Caki2 (cell line): ENCODE measurements at places on chromosomes 2 and 18. TPM values are rescaled to one million over a fixed set of nuclear protein-coding genes. Genes with fewer than 3 reads are reported as not detected.

GRCh38 chr2:32856891-32857290 is 89.9 kb upstream of the LTBP1 start:
- no peak for DNase-seq

Gene ARL4C
- total RNA-seq, result 43.2 and 54.8 TPM in 2 replicates

Gene ANKRD30BL
- not detected in 2 replicates for total RNA-seq

- DNase-seq, result no peak
Observed at GRCh38 chr2:107627164-107627563, 199.5 kb upstream of the RGPD4 start.

DNA sequence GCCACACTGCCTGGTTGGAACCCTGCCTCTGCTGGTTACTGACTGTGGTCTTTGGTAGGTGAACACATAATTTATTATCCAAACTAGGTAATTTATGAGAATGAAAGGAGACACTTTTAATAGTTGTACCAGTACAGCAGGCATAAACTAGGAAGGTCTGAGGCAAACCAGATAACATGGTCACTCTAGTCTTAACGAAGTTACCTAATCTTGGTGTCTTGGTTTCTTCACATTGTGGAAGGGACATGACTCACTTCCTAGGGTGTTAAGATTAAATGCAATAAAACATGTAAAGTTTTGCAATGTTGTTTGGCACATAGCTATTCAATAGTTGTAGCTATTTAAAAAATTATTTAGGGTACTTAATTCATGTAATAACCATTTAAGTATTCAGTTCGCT is 23.3 kb downstream of the SPTBN1 start:
- no peak for DNase-seq

Gene PTPN18
- 20.8 and 26.1 TPM in 2 replicates for total RNA-seq

DNA sequence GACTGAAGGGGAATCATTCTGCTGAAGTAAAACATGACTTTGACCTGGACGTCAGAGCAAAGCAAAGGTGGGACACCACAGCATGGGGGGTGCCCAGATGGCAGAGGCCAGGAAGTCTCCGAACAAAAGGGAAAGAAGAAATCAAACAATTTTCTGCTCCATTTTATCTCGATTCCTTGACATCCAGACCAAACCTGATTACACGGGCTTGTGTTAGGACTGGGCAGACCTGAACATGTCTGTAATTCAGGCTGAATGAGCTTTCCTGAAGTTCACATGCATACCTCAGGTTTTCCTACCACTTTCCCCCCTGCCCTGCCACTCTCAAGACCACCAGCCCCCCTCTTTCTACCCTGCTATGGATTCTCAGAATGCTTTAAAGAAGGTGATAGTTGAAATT is 44.8 kb upstream of the MEIS1 start:
- DNase-seq, result no peak

DNA sequence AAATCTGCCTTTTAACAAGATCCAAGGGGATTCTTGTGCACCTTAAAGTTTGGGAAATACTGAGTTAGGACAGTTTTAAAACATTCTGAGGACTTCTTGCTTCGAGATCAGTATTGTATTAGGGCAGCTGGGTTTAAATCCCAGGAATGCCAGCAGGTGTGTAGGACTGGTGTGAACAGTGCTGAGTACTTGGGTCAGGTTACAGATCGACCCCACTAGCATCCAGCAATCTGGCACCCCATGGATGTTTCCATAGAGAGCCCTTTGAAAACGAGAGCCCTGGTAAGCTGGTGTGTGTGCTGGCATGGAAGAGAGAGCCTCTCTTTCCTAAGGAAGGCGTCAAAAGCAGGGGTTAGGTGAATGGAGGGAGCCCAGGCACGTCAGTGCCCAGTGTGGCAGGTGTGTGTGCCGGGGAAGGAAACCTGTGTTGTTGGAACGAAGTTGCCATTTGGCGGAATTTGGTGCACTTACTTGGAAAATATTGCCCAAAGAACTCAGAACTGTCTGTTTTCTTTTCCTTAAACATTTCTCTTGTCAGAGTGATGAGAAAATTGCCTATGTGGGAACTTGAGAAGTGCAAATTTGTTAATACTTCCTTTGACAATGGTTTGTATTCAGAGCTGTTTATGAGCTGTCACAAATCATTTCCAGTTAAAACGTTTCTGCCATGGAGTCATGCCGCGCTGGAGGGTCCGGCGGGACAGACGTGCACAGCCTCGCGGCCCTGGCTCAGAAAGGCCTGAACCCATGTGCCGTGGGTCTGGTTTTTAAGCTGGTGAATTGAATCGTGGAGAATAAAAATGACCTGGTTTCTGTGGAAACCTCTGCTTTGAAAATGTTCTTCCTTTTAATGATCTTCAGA is 38.1 kb downstream of the LDLRAD4 start:
- no peak for DNase-seq

Gene HJURP
- total RNA-seq, result 33.9 and 34.9 TPM in 2 replicates

DNA sequence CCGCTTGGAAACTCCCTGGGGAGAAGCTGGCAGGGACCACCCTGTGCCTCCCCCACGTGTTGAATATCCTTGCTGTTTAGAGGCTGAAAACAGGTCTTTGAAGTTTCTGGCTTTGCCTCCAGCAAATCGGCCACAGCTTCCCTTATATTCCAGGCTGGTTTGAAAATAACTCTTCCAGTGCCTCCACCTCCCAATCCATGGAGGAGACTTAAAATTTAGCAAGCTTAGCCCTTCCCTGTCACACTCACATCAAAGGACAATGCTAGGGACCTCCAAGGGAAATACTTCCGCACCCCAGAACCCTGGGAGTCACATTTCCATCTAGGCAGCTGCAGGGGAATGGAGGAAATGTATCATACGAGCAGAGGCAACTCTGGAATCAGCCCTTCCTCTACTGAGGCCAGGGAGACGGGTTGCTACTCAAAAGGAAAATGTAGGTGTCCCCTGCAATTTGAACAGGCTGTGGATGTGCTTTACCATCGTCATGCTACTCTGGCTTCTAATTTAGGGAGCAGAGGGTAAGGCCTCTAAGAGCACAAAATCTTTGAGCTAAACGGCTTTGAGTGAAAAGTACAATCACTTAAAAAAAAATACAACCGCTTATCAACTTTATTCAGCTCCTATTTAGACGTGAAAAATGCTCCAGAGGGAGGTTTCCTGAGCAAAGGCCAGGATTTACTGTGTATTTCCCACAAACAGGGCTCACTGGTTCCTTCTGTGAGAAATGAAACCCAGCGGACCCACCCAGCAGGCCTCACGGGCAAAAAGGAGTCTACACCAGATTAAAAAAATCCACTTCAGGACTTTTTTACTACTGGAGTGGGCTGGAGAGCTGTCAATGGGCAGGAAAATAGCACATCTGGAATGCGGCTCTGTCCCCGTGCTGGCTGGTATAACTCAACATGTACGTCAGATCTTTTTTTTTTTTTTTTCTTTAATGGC is 49.4 kb upstream of the PKDCC start:
- no peak for DNase-seq

- no peak for DNase-seq
Observed at GRCh38 chr2:180655842-180656454, 324.5 kb upstream of the UBE2E3 start.

Gene CAPN14
- 0.57 and 1.6 TPM in 2 replicates for total RNA-seq

DNA sequence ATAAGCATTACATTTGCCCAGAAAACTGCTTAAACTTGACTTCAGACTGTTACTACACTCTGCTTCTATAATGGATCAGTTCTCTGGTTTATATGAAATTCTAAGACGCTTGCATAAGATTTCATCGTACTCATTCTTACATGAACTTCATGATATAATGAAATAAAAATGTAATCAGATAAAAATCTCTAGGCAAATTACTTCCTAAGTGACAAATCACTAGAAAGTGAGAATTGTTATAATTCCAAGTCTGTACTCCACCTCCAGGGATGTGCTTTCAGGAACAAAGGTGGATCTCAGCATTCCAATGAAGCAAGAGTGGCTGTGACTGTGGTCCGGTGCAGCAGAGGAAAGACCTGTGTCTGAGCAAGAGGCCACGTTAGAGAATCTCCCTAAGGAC is 226.2 kb downstream of the PIEZO2 start:
- DNase-seq, result no peak

Gene CRACDL
- total RNA-seq, result not detected in 2 replicates

Gene ANTXR1
- 1.1 and 2.0 TPM in 2 replicates for total RNA-seq

DNA sequence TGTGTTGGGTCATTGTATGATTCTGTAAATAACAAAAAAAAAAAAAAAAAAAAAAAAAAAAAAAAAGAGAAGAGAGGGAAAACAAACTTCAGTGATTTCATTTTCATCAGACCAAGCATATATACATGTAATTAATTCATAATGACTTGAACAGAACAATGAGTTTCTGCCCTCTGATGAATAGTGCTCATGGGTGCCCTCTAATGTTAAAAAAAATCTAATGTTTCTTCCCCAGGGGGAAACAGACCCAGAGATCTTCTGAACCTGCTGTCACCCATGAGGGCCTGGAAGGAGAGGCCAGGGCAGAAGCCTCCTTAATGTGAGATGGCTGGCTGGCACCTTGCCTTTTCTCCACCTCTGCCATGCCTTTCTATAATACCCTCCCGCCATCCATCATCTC is 289.2 kb downstream of the ZNF521 start:
- no peak for DNase-seq

GRCh38 chr2:227826019-227826521 is 12.4 kb downstream of the CCL20 start:
- DNase-seq, result no peak
